ENCODE measurements at places on chromosomes 1 and 21.
A peak's percentile ranks its signal among the peaks of the same experiment; 100 is the strongest.

- DNase-seq = no peak
Measured at GRCh38 chr1:55180075-55180670, 35.0 kb downstream of the USP24 start.

DNA sequence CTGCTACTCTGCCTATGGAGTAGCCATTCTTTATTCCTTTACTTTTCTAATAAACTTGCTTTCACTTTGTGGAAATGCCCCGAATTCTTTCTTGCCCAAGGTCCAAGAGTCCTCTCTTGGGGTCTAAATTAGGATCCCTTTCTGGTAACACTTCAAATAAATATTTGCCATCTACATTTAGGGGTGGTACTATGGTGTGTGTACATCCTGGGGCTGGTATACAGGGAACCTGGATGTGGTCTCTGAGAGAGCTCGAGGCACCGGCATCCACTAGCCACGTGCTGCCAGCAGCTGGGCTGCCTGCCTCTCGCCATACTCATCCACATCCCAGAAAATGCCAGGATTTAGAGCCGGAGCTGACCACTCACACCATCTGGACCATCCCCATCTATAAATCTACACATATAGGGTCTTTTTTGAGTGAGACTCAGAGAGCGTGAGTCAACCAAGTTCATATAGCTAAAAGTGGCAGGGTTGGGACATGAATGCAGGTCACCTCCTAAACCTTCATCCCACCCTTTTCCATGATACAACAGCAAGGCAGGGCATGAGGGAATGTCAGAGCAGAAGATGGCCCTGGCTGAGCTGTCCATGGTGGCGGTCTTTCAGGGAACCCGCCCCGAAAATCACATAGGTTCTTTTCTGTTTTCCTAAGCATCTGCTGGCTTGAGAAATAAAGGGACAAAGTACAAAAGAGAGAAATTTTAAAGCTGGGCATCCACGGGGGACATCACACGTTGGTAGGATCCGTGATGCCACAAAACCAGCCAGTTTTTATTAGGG is 76.6 kb upstream of the F3 start:
- DNase-seq = no peak

DNA sequence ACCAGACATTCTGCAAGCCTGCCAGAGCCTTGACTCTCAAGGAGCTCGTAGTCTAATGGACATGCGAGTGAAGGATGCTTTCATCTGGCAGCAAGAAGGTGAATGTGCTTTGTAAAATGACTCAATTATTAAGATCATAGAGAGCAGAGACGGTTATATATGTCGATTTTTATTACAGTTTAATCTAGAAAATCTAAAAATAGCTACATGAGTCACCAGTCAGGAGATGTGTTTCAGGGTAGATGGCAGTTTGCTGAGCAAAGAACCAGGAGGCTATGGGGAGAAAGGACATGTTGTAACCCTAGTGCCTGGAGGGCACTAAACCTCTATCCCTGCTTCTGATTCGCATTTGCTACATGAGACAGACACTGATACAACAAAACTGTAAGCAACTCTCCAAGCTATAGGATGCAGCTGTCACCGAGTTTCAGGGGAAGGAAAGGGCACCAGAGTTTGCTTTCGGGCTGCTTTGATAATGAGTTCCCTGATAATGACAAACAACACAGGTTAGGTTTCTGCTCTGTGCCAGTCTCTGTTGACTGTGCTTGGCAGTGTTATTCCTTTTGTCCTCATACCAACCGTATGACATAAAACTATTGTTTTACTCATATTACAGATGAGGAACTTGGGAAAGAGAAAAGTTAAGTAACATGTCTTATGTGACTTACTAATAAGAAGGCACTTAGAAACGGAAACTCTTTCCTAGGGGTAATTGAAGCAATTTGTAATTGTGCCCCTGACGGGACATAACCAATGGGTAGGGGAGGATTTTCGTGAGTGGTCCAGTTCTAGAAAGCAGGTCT is 43.2 kb downstream of the C1orf198 start:
- DNase-seq = no peak

- no peak for DNase-seq
Measured at GRCh38 chr1:116950517-116951199, 40.9 kb downstream of the PTGFRN start.

DNA sequence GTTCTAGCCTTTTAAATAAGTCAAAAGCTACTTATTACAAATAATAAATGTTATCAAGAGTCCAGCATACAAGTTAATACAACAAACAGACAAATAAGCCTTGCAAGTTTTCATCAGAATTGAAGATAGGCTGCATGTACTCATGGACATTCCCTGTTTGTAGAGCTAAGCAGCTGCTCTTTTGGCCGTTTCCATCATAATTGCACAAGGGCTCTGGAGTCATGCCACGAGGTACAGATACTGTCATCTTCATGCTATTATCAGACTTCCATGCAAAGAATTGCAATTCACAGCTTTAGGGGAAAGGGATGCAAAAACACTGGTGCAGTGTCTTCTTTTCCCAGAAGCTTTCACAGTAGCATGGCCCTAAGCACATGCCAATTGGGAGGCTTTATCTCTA is 52.8 kb upstream of the TBX15 start:
- no peak for DNase-seq

- DNase-seq = no peak
Measured at GRCh38 chr1:23101887-23102286, 66.8 kb downstream of the LUZP1 start.

- DNase-seq = no peak
Measured at GRCh38 chr1:113981962-113982931, 3.0 kb downstream of the OLFML3 start.

- DNase-seq = no peak
Measured at GRCh38 chr1:26724926-26725325, 29.1 kb downstream of the ARID1A start.

- no peak for DNase-seq
Measured at GRCh38 chr21:37855647-37856625, 60.3 kb downstream of the KCNJ6 start.

DNA sequence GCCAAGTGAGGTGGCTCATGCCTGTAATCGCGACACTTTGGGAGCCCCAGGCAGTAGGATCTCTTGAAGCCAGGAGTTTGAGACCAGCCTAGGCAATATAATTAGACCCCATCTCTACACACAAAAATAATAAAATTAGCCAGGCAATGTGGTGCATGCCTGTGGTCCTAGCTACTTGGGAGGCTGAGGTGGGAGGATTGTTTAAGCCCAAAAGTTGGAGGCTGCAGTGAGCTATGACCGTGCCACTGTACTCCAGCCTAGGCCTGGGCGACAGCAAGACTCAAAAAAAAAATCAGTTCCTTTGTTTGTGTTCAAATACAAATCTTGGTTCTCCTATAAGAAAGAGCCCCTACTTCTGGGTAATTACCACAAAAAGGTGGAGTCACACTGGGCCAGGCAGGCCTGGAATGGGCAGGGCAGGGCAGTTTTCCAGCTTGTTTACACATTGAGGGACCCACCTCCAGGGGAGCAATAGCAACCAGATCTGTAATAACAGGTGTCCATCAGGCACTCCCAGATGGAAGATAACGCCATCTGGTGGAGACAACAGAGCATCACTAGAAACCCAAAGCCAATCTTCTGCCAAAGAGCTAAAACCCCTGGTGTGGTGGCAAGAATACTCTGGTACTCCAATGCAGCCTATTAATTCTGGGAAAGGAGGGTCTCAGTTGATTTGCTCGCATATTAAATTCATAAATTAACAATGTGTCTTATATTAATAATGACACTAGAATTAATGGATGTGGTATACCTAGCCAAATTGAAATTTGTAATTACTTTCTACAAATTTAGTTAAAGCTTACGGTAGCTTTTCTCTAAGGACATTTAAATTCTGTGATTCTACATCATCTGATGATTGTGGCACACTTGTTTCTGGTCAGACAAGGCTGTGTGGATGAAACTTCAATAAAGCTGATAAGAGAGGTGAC is 13.2 kb downstream of the PPP1R15B start:
- peak; percentile 86 for DNase-seq

GRCh38 chr1:113479713-113480676 is 89.7 kb downstream of the MAGI3 start:
- no peak for DNase-seq

DNA sequence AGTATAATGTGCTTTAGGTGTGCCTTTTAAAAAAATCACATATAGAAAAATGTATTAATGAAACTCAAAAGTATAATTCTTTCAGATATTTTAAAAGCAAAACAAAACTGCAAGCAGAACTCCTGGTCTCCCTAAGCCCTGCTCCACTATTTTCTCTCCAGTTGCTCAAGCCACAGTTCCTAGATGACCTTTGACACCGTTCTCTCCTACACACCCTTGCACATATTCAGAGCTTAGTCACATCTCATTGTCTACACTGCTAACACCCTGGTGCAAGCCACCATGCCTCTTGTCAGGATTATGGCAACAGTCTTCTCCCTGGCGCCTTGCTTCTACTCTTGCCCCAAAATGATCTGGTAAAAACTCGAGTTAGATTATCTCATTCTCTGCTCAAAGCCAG is 50.2 kb upstream of the ROR1 start:
- no peak for DNase-seq

DNA sequence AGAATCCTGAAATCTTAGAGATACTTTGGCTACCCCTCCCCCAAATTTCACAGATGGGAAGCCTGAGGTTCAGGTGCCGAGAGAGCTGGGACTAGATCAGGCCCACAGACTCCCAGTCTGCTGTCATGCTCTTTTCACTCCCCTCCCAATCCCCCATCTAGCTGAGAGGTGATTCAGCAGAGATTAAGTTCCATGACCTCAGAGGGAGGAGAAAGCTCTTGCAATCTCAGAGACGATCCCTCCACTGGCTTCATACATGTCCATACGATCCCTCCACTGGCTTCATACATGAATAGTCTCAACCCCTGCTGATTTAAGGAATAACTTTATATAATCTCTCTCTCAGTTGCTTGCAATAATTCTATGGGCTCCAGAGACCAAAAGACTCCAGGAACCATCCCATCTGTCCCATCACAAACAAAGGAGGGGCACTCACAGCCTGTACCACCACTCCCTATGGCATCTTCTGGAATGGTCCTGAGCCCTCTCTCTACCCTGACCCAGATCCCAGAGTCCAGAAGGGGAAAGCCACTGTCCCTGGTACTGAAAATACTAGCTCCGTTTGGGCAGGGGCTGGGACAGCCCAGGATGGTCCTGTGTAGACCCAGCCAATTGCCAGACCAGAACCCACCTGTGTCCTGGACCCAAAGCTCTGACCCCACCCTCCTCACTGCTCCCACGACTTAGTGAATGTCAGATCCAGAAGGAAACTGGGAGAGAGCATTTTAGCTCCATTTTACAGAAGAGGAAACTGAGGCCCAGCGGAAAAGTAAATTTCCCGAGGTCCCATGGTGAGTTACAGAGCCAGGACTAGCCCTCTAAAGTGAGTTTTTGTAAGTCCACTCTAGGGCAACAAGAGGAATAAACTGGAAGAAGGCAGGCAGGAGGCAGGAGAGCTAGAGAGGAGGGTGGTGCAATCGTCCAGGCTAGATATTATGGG is 27.1 kb downstream of the RIMS3 start:
- DNase-seq = no peak

DNA sequence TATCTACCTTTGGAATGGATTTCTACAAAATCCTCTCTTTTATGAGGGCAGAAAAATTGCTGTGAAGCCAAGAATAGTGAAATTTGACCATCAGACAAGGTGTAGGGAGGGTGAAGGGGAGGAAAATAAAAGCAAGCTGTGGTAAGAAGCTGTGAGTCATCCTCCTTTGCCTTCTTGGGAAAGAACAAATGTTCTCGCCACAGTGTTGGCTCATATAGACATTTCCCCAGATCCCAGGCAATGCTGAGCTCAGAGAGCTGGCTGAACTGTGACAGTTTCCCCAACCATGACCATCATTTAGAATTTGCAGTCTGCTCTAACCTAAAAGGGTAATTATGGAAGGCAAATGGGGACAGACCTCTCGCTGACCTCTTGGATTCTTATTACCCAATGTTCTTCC is 235.4 kb downstream of the PBX1 start:
- DNase-seq = no peak

GRCh38 chr1:231663211-231663792 is 36.7 kb downstream of the DISC1 start:
- no peak for DNase-seq

DNA sequence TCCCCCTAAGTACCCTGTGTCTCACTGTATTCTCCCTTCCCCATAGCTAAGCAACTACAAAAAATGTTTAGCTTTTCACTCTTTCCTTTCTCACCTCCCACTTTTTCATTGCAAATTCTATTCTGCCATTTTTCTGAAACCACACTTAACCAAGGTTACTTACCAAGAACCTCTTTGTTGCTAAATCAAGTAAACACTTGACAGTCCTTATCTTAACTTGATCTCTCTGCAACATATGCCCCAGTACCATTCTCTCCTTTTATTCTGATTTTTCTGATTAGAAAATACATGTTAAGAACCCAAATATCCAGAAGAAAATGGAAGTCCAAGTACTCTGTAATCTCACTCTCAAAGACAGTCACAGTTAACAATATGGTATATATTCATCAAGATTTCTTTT is 16.0 kb downstream of the EVI5 start:
- no peak for DNase-seq

- no peak for DNase-seq
Measured at GRCh38 chr1:54995013-54995760, 3.5 kb upstream of the BSND start.

DNA sequence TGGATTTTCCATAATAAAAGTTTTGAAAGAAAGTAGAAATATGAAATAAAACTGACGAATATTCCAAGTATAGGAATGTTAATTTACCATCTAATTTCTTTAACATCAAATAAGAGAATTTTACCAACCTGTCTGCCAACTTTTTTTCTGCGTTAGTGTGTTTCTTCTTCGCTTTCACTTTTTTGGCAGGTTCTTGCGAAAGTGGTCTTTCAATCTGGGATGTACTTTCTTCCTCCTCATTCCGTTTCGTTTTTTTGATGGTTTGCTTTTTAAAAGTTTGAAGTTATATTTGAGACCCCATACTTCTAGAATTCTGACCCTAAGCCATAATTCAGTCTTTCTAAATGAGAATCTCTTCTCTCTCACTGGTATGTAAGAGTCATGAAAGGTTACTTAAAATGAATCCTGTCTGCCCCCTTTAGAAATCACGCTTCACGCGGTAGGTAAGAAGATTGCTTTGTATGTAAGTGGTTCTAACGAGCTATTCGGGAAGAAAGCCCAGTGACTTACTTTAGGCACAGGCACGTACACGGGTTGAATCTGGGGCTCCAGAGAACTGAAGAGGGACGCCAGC is 580 bp downstream of the RBM34 start:
- DNase-seq = no peak

GRCh38 chr1:106344494-106344893 is 712.0 kb upstream of the PRMT6 start:
- no peak for DNase-seq

DNA sequence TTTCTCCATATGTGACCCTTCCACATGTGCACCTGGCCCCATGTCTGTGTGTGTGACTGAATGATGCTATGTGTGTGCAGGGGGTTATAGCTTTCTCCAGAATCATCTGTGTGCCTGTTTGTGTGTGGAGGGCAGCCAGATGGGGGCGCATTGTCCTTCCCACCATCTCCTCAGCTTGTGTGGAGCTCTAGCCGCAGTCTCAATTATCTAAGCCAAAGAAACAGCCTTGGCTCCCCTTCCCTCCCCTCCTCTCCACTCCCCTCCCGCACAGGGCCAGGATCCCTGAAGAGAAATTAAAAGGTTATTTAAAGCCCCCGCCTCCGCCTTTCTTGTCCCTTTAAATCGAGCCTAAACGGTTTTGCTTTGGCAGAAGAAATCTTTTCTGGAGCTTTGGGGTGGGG is 1.8 kb upstream of the DMBX1 start:
- peak; percentile 39 for DNase-seq

GRCh38 chr1:212622906-212623305 is 14.3 kb downstream of the ATF3 start:
- DNase-seq = no peak

- DNase-seq = no peak
Measured at GRCh38 chr1:51799372-51799771, 79.2 kb downstream of the NRDC start.

All from NCI-H1436 treated with DMSO at 0.1 percent for 48 hours (cell line).